ENCODE measurements at places on chromosomes 12 and 14.

DNA sequence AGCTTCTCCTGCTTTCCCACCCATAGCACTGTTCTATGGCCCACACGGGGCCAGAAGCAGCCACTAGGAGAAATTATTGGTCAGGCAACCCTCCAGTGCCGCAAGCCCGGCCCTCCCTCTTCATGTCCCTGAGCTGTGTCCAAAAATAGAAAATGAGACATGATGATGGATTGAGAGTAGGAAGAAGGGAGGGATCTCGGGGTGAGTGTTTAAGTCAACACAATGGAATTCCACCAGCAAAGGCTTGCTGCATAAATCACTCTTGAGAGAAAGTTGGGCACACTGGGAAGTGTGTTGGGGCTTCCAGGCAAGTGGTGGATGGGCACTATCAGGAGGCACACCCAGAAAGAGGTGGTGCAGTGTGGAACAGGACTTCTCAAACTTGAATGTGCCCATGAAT is 94.2 kb downstream of the LLPH start:
- DNase-seq: peak; percentile 55

- DNase-seq: no peak
These were observed 652 bp downstream of the RFLNA start for GRCh38 chr12:124295431-124296058.

GRCh38 chr12:113186666-113187325 is 1.3 kb downstream of the RITA1 start:
- no peak for DNase-seq

DNA sequence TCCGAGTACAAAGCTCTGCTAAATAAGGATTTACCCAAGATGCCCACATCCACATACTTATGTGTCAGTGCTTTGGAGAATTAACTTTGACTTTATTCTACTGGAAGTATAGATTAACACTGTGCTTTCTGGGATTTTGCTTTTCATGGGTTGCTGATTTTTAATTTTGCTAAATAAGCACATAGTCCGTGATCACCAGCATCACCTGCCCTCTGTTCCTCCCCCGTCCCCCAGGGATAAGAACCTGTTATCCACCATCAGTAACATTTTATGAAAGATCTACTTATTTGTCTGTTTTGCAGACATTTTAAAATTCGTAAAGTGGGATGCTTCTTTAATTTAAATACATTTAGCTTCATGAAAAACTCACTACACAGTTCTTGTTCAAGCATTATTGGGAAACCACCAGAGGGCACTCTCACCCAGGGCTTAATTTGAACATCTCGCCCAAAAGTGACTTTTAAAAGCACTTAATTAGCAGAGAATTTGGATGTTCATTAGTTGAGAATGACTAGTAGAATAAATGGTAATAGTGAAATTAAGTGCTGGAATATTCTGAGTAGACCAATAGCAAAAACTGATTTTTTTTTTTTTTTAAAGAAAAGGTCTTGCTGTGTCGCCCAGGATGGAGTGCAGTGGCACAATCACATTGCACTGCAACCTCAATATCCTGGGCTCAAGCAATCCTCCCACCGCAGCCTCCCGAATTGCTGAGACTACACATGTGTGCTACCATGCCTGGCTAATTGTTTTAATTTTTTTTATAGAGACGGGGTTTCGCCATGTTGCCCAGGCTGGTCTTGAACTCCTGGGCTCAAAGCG is 35.7 kb downstream of the MRPL42 start:
- DNase-seq: peak; percentile 20

- no peak for DNase-seq
These were observed 20.5 kb downstream of the ZDHHC22 start for GRCh38 chr14:77120771-77121743.

DNA sequence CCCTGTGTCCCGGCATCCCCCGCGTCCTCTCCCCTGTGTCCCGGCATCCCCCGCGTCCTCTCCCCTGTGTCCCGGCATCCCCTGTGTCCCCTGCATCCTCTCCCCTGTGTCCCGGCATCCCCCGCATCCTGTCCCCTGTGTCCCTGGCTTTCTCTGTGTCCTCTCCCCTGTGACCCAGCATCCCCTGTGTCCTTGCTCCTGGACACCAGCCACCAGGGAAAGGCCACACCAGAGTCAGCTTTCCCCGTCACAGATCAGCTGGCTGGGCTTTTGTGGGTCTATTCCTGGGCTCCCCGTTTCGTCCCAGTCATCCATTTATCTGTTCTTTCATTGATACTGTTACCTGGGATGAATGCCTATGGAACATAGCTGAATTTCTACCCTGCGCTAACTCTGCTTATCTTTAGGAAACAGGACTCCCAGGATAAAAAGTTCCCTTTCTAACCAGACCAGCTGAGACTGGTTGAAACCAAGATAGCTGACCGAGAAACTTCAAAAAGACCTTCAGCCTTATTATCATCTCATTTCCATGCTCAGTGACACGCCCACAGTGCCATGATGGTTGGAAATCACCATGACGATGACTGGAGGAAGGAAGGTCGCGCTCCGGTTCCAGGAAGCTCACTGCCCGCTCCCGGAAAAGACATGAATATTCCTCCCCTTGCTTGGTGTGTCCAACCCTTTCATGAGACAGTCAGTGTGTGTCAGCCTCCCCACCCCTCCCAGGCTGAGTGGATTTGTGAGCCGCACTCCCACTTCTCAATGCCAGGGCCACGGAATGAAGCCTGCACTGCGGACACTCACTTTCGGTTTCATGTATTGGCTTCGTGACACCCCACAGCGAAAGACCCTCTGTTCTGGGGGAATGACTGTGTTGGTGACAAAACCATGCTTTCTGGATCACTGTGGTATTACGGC is 276.4 kb upstream of the SFSWAP start:
- peak; percentile 15 for DNase-seq

- DNase-seq: no peak
These were observed 33.4 kb upstream of the IGF1 start for GRCh38 chr12:102513739-102514138.

GRCh38 chr12:1644534-1645438 is 15.8 kb downstream of the WNT5B start:
- no peak for DNase-seq

DNA sequence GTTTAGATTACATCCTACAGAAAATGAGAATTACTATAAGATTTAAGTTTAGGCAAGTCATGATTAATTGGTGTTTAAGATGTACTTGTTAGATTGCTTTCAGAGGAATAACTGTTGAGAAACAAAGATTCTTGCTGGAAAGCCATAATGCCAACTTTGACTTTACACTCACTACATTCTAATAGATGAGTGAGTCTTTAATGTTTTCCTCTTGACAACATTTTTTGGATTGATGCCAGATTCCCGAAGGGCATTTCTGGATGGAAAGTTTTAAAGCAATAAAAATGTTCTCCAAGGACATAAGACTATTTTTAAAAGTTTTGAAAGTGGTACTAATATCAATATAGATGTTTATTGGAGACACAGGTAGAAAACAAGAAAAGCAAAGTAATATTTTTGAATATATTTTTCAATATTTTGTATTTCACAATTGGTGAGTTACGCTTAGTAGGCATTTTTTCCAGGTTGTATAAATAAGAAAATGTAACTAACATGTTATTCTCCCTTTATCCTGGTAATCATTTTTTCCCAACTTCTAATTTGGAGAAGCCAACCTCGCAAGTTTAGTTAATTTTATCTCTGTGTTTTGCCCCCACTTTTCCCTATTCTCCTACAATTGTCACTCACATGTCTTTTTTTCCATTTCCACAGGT is 307.3 kb downstream of the CEP128 start:
- no peak for DNase-seq

- DNase-seq: no peak
These were observed 318.4 kb downstream of the SLC6A15 start for GRCh38 chr12:84594157-84594556.

DNA sequence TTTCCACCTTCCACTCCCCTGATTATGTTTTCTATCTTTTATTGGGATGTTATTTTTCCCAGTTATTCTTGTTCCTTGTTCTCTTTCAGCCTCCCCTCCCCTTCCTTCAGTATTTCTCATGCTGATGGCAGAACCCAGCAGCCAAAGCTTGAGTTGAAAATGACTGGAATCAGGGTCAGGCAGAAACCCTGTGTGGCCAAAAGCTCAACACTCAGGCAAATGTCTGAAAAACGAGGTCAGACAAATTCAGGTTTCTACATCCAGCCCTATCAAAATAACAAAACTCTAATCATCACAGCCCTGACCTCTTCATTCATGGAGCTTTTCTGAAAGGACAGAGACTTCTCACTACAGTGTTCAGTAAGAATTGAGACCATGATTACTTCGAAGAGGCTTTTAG is 134.6 kb downstream of the PTPRR start:
- DNase-seq: no peak

- no peak for DNase-seq
These were observed 113.2 kb downstream of the TRMT5 start for GRCh38 chr14:60867503-60868172.

GRCh38 chr12:2479851-2480535 is 314.8 kb upstream of the FKBP4 start:
- no peak for DNase-seq

DNA sequence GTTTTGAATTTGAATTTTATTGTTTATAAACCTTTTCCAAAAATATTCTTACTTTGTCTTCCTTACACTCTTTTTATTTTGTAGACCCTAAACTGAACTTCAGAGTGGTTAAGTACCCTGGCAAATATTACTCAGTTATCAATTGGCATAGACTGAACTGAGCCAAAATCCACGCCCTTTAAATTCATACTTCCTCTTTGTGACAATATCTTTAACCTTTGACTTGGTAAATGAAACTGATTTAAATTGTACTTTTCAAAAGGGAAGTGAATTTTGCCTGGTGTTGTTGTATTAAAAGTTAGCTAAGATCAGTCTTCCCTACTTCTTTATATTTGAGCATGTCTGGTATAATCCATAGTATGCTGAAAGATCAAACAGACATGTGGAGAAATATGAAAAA is 184.3 kb upstream of the USP15 start:
- DNase-seq: no peak

DNA sequence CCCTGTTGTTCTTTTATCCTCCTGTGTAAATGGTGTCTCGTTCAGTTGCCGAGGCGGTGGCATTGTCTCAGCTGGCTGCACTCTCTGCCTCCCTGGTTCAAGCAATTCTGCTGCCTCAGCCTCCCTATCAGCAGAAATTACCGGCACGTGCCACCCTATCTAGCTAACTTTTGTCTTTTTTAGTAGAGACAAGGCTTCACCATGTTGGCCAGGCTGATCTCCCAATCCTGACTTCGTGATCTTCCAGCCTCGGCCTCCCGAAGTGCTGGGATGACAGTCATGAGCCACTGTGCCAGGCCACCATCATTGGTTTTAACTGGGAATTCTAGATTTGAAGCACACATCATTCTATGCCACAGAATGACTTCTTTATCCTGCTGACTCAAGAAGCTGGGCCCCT is 175.3 kb upstream of the ALG10B start:
- no peak for DNase-seq

DNA sequence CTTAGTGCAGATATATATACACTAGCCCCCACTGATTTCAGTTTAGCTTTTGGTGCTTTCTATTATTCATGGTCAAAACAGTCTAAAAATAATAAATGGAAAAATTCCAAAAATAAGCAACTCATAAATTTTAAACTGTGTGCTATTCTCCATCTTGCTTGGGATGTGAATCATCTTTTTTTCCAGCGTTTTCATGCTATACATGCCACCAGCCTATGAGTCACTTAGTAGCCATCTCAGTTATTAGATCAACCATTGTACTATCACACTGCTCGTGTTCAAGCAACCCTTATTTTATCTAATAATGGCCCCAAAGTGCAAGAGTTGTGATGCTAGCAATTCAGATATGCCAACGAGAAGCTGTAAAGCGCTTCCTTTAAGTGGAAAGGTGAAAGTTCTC is 73.9 kb upstream of the KRR1 start:
- peak; percentile 11 for DNase-seq

DNA sequence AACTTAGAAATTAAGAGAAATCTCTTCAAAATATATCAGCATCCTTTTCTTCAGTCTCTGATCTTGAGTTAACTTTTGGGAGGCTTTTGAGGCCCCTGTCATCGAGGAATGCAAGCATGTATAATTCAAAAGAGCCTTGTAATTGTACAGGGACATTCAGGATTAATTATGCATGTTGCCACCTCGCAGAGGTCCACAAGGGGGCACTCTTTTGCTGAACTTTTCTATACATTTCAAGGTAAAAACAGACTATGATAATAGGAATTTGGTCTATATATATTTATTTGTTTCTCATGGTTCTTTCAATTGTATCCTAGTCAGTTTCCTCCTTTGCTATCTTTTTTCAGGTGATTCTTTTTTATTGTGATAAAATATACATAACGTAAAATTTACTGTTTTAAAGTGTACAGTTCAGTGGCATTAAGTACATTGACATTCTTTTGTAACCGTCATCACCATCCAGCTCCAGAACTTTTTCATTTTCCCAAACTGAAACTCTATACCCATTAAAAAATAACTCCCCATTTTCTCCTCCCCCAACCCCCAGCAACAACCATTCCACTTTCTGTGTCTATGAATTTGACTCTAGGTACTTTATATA is 47.0 kb upstream of the SLC2A13 start:
- DNase-seq: peak; percentile 33

GRCh38 chr12:39692258-39692853 is 72.8 kb upstream of the ABCD2 start:
- peak; percentile 14 for DNase-seq

DNA sequence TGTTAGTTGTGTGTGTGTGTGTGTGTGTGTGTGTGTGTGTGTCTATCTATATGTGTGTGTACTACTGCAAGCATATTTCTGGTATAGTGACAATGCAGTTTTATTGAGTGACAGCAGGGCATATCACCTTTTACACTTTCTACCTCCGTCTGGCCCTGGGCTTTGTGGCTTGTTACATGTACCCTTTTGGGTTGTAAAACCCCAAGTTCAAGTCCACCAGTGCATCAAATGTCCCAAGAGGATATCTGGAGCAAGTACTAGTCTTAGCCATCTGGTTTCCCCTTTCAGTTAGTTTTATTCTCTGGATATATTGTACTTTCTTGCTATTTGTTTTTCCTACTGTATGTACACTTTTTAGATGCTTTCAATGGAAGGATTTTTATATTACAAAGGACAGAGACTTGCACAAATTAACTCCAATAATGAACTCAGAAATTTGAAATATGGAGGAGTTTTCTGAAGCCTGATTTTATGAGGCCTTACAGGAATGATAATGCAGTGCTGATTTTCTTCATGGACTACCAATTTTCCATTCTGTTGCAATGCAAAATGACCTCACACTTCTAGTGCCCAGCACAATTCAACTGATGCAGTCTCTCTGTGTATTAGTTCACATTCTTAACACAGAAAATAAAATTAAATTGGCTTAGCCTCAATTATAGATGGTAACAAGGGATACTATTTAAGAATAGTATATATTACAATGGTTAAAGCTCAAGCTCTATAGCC is 29.1 kb downstream of the SLC16A7 start:
- DNase-seq: no peak

GRCh38 chr12:122099280-122099749 is 20.8 kb downstream of the MLXIP start:
- DNase-seq: no peak

- DNase-seq: peak; percentile 3
These were observed 1.1 kb upstream of the KLHDC2 start for GRCh38 chr14:49766839-49767238.

GRCh38 chr12:26135571-26135970 is 10.7 kb upstream of the BHLHE41 start:
- no peak for DNase-seq

GRCh38 chr12:1083889-1084262 is 92.9 kb downstream of the ERC1 start:
- DNase-seq: peak; percentile 69

Data from SW480 (cell line).